ENCODE measurements at places on chromosomes 11 and 22.
A peak's percentile ranks its signal among the peaks of the same experiment; 100 is the strongest.

GRCh38 chr11:47912843-47913437 lies 64.8 kb upstream of the NUP160 start:
- no peak for DNase-seq

- no peak for DNase-seq
Measured at GRCh38 chr11:60710482-60710881, 11.1 kb downstream of the MS4A8 start.

DNA sequence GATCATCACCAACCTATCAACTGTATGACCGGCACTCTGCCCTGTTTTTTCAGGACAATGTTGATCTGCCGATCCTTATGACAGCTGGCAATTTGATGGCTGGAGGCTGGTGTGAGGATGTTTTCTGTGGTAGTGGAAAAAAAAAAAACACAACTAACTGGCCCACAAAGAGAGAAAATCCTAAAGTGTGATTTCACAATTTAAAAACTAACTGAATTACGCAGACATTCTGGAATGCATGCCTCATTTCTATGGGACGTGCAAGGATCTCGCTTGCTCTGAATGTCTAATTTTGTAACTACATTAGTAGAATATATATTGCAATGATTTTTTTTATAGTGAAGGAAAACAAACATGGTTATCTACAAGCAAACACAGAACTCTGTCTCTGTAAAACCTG lies 590.5 kb downstream of the ETS1 start:
- no peak for DNase-seq

DNA sequence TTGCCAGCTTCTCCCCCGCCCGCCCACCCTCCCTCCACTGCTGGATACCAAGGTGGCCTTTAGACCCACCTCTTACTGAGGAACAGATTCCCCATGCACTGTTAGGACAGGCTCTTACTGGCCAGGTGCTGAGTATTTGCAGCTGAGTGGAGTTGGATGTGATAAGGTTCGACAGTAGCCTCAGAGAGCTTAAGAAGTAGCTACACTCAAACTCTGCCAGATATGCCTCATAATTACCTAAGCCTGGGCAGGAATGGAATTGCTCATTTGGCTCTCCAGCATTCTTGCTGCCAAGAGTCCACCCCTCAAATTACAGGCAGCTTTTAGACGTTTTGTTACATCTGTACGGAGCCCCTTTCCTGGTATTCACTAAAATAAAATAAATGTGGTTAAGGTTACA lies 9.6 kb downstream of the FAM181B start:
- no peak for DNase-seq

DNA sequence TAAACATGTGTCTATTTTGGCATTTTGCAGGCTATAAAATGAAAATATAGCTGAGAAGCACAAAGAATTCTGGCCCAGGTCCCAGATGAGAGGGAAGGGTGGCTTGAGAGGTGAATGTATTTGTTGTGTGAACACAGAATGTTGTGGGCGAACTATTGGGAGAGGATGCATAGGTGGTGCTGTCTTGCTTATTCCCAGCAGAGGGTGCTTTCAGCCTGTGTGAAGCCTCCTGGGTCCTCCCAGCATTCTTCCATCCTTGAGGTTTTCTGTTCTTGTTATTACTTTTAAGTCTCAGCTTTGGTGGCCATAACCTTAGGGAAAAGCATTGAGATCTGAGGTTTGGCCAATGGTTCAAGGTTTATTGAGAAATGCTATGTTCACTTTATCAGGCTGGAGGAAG lies 108.7 kb upstream of the SNX19 start:
- no peak for DNase-seq

DNA sequence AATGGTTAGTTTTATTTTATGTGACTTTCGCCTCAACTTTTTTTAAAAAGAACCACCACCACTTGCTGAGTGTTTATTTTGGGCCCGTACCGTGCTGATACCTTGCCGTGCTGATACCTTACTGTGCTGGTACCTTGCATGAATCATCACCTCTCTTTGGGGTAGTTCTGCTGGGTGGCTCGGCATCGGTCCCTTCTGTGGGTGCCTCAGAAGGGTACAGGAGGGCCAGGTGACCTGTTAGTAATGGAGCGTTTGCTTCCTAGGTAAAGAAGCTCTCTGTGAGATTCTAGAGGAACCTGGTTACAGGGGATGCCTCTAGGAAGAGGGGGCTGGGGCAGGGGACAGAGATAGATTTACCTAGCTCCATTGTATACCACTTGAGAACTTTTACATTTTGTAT lies 17.1 kb downstream of the TOM1 start:
- DNase-seq, result no peak

DNA sequence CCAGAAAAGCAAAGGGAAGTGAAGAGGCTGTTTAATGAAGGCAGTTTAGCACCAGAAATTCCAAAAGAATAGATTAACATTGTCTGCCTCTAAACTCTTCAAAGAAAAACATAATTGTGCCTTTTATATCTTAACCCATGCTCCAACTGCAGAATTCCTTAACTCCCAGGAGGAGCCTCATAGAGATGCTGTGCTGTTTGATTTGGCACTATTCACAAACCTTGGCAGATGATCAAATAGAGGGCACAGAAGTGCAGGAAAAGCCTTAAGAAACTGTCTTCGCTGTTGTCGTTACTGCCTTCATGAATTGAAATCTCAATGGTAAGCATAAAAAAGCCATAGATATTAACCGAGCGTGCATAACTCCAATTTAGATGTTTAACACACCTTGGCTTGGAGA lies 124.1 kb upstream of the MPPED2 start:
- no peak for DNase-seq

- DNase-seq, result no peak
Measured at GRCh38 chr11:116473206-116473769, 299.5 kb downstream of the BUD13 start.

DNA sequence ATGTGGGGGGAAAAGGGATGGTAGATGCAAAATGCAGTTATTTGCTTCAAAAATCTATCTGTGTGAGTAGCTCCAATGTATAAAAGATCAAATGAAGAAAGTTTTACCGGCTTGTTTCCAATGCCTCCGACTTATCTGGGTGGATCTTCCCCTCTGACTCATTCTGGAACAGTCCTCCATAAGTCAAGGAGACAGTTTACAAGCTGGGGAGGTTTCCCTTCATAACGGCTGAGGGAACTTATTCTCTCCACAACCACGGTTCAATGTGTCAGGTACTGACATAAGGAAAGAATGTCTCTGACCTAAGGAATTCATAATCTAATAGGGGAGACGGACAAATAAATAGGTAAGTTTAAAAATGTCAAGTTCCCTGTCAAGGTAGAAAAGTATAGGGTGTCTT lies 49.7 kb upstream of the BIRC3 start:
- DNase-seq, result peak; percentile 49

DNA sequence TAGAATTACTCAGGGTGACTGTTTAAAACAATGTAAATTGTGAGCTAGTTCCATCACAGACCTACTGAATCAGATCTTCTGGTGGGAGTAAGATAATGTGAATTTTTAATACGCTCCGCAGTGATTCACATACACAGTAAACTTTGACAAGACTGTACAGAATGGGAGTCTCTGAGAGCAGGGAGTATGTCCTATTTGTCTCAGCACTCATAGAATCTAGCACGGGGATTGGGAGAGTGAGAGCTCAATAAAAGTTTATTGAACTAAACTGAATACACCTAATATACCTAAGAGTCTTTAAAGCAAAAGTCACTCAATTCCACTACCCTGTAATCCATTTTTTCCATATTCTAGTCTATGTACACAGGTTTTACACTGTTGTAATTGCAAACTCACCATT lies 11.2 kb upstream of the GAB2 start:
- no peak for DNase-seq

DNA sequence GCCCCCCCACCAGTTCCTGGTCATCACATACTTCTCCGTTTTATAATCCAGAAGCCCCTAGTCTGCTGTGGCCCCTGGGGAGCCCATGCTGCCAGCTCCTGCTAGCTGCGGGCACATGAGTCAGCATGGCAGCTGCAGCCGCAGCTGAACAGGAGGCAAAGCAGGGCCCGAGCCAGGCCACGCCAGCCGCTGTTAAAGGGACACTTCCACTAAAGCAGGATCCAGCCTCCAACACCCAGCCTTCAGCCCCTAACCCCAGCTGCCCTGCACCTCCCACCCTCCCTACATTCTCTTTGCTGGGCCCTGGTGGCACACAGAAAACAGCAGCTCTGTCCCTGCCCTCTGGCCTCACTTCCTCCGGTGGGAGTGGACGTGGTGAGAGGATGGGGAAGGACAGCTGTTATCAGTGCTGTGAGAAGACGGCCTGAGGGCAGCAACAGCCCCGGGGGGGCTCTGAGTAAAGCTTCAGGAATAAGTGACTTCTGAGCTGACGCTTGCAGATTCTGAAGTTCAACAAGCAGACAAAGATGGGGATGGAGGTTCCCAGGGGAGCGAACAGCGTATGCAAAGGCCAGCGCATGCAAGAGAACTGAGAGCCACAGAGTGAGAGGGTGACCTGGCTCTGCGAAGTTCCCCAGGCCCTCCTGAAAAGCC lies 688 bp upstream of the LRRC74B start:
- DNase-seq, result no peak

DNA sequence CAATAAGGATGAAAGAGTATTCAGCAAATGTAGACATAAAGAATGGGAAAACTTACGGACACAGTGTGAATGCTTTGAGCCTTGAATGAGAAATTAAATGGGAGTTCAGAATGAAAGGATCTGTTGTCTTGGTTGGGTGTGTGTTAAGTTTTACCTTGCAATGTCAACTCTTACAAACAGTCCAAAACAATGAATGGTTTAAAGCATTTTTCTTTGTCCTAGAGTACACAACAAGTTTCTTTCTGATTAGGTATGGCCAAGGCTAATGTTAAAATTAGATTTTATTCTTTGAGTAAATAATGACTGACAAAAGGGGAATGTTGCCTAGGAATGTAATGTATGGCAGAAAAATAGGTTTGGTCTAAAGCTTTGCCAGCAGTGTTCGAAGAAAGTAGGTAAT lies 2.5 kb downstream of the PTS start:
- no peak for DNase-seq

GRCh38 chr11:1776944-1777715 lies 13.4 kb upstream of the CTSD start:
- DNase-seq, result no peak

- DNase-seq, result no peak
Measured at GRCh38 chr11:60869451-60869825, 2.1 kb downstream of the ZP1 start.

DNA sequence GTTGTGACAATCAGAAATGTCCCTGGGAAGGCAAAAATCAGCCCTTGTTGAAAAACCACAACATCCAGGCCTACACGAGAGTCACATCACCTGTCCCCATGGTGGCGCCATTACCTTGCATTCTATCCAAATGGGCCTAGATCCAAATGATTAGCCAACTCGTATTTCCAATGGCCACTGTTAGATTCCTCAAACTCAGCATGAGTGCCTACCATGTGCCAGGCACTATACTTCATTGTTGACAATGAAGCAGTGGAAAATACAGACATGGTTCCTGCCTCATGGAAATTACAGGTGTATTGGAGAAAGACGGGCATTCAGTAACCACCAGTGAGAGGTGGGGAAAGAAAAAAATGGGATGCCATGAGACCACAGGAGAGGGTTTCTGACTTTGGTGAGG lies 29.8 kb upstream of the CREB3L1 start:
- DNase-seq, result peak; percentile 36

- DNase-seq, result peak; percentile 53
Measured at GRCh38 chr22:43275545-43276317, 67.4 kb downstream of the SCUBE1 start.

DNA sequence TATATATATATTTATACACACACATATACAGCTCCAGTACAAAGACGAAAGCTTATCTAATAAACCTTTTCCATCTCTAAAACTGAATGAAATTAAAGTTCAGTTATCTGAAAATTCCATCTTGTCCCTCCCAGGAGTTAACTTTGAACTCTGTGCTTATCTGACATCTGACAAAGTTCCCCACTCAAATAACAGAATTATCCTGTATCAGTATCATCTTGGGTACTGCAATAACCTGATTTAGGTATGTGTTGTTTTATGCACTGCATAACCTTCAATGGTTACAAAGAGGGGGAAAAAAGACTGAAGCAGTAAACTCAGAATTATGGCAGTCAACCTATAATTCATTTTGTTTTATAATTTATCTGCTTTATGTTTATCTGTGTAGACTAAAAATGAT lies 96.6 kb downstream of the SGSM3 start:
- DNase-seq, result no peak

GRCh38 chr22:33589297-33589696 lies 331.0 kb downstream of the LARGE1 start:
- no peak for DNase-seq

- no peak for DNase-seq
Measured at GRCh38 chr22:49617866-49618676, 209.6 kb downstream of the BRD1 start.

GRCh38 chr22:30488121-30488520 lies 16.3 kb upstream of the SEC14L3 start:
- DNase-seq, result no peak

GRCh38 chr11:45580399-45580798 lies 85.0 kb downstream of the CHST1 start:
- no peak for DNase-seq

DNA sequence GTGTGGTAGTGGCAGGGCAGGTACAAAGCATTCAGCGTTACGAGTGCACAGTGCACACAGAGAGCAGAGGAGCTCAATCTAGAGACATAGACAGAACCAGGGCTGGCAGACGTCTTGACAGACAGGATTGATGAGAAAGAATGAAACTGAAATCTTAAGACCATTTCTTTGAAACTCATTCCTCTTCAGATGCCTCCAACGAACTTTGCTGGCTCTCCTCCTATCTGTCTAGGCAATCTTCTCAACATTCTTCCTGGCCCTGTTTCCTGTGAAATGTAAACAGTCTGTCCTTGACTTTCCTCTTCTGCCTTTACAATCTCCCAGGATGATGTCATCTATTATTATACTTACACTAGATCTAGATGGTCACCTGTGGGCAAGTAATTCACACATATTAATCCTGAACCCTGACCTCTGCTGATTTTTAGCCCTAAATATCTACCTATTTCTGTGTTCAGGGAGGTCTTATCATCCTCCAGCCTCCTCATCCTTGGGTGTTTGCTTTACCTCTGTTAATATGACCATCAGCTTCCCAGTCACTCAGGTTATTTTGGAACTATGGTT lies 119.5 kb downstream of the ENTHD1 start:
- DNase-seq, result no peak

DNA sequence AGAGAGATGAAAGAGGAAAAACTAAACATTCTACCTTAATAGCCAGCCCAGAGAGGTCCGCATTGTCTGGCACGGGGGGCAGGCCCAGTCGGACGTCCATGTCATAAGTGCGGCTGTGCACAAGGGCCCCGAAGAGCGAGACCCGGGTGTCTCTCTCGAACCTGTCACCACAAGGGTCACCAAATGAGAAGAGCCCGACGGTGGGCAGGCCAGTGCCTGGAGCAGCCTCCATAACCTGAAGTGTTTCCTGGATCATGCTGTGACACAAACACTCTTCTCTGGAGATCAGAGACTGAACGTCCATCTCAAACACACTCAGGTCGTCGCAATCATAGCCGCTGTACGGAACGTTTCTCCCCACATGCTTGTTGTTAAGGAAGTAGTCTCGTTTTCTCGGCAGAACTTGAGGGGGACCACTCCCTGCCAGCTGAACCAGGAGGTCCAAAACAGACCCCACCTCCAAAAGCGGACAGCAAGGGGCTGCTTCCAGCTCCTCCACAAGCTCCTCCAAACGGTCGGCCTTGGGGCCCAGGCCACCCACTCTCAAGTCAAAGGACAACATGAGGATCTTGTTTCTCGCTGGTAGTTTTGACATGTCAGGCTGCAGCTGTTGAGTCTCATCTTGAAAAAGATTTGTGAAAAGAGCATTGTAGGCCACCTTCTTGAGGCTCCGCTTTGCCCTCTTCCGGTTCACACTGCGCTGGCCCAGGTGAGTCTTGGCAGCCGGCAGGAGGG lies 971 bp downstream of the TUBGCP6 start:
- DNase-seq, result no peak

- no peak for DNase-seq
Measured at GRCh38 chr11:21556926-21557325, 636.0 kb upstream of the ANO5 start.

- DNase-seq, result no peak
Measured at GRCh38 chr22:28670161-28670560, 9.5 kb downstream of the TTC28 start.

All from epithelial cell of prostate (primary cell).